SW 1271 (cell line): ENCODE measurements at places on chromosomes 6 and 20.
A peak's percentile ranks its signal among the peaks of the same experiment; 100 is the strongest.

DNA sequence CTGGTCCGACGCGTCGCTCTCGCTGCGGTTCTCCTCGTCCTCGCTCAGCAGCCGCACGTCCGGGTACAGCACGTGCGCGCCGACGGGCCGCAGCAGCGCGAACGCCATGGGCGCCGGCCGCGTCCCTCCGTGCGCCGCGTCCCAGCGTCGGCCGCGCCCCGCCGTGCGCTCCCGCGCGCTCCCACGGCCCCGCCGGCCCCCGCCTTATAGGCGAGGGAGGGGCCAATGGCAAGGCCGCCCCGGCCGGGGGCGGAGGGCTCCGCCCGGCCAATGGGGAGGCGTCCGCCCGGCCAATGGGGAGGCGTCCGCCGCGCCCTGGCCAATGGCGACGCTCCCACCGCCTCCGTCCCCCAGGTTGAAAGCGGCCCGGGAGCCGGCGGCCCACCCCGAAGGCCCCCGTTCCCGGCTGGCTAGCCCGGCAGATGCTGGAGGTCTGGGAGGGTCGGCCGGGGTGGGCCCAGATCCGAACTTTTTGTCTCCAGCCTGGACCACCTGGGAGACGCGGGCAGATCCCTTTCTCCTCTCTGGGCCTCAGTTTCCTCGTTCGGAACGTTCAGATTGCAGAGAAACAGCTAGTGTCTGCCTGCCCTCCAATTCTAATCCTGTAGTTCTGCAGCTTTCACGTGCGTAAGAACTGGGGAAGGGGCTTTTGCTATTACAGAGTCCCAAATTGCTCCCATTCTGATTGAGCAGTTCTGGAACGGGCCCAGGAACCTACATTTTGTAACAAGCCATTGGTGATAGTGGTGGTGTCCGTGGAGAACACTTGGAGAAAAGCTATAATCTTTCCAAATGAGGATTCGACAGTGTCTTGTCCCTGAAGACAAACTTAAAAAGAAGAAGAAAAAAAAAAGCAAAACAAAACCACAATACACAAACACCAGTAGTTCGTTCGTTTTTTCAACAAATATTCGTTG, at the start of gene TCF15:
TSS of gene TCF15 (minus strand) at position 180 of the 917 bp plus-strand sequence. CDS start at position 108, 72 bp downstream.
- DNase-seq = peak; percentile 52

DNA sequence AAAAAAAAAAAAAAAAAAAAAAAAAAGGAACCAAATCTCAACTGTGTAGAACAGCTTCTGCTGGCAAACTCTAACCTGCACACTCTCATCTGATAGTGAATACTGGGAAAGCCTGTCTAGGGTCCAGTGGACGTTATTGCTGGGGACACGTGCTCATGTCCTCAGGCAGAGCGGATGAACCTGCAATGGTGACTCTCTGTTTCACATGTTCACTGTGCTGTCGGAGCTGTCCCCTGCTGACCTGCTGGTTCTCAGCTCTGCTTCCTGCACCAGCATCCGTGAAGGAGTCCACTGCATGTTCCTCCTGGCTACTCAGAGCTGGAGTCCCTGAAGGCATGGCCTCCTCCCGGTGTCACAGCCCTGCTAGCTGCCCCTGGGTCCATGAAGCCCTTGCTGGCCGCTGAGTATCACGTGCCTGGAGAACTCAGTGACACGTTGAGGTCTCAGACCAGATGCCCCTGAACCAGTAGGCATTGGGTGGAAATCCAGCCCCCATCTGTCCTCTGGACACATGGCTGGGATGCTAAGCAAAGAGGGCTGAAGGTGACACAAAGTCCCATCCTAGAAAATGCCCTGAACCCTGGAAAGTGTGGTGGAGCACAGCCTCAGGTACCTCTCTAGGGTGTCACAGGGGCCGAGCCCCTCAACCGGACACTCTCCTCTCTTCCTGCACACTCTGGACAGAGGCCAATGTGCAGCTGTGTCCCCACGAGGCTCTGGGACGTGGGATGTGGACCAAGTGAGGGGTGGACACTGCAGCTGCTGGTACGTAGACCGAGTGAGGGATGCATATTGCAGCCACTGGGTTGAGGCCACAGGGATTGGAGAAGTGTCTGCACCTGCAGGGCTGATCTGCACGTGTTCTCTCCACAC, 54.9 kb upstream of the FRMD1 start:
- no peak for DNase-seq

GRCh38 chr20:12383821-12384220, 466.1 kb downstream of the BTBD3 start:
- no peak for DNase-seq

- DNase-seq = no peak
Measured at GRCh38 chr20:15857173-15857784, 716.0 kb downstream of the KIF16B start.
